ENCODE measurements at places on chromosomes 11 and 22. TPM values are rescaled to one million over a fixed set of nuclear protein-coding genes. Genes with fewer than 3 reads are reported as not detected.

GRCh38 chr11:127620671-127621070 is 620.1 kb upstream of the KIRREL3 start:
- no peak for DNase-seq

PDGFB gene
- total RNA-seq: 13.1 TPM

DNA sequence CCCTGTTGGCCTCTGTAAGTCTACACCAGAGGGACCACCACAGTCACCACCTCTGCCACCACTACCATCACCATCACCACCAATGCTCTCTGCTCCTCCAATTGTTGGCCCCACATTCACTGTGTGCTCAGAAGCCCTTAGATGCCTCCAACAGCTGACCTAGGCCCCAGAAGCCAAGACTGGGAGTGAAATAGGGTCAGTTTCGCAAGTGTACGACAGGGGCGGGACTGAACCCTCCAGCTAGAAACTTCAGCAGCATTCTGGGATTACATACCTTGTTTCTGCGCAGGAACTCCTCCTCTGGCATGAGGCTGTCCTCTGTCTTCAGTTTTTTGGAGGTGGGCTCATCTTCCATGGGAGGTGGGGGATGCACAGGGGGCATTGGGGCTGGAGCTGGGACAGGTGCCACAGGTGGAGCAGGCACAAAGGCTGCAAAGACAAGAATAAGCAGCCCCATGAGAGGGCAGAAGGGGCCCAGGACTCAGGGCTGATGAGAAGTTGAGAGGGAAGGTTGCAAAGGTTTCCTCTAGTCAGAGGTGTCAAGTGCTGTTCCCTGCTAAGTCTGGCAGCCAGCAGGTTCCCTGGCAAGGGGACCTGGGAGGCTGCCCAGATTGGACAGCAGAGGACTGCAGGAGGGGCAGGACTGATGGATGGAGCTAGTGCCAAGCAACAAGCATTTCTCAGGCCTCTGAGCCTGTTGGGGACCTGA is 10.2 kb upstream of the TBC1D10A start:
- DNase-seq: no peak

GRCh38 chr11:90229791-90230190 is 6.9 kb upstream of the CHORDC1 start:
- DNase-seq: no peak

PLAAT4 gene
- total RNA-seq: 0.52 TPM

DNA sequence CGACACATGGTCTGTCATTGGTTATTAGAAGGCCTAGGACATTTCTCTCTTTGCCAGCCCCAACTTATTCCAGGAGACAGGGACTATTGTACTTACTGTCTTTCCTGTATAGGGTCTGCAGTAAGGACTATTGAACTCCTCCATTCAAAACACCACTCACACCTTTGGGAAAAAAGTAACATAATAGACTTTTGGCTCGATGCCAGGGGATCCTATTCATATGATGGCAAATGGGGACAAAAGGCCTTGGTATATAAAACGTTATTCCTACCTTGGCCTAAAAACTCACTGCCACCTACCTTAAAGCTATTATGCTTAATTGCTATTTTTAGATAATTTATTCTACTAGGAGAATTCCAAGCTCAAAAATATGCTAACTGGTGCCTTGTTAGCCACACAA is 6.3 kb upstream of the NDUFC2 start:
- no peak for DNase-seq

GRCh38 chr11:133823211-133823610 is 22.1 kb downstream of the SPATA19 start:
- no peak for DNase-seq

DNA sequence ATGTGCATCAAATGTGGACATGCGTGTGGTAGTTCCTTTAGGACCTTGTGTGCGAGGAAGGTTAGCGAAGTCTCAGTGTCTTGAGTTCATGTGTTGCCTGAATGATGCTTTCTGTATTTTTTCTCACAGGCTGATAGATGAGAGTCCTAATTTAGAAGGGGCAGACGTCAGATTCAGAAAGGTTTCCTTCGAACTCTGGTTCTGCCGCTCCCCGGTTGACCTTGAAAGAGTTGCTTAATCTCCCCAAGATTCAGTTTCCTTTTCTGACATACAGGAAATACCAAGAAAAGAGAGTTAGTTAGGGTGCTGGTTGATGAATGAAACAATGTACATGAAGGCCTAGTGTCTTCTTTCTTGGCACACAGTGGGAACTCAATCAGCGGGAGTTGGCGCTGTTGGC is 35.9 kb upstream of the TTC12 start:
- DNase-seq: no peak

SAA2 gene
- total RNA-seq: 5.2 TPM

UBQLNL gene
- total RNA-seq: not detected

DNA sequence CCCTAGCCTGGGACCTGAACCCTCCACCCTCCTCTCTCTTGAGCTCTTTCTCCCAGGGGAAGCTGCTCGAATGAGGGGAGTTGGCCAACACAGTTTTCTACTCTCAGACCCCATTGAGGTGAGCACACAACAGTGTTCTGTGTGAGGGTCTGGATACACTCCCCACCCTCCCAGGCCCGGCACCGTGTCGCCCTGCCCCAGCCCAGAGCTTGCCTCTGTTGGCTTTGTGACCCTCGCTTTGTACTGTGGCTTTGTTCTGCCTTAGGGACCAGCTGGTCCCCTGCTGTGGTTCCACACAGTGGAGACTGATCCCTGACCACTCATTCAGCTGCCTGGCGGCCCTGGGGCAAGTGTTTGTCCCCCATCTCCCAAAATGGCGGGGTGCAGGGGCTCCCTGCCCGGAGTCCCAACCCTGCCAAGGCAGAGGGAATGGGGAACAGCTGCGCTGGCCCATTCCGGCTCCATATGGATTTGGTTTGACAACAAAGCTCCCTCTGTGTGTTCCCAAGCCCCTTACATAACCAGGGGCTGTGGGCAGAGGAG is 8.3 kb downstream of the ST3GAL4 start:
- no peak for DNase-seq

GRCh38 chr11:44944181-44944852 is 6.4 kb downstream of the TP53I11 start:
- no peak for DNase-seq

GRCh38 chr11:79208126-79208525 is 232.7 kb downstream of the TENM4 start:
- DNase-seq: no peak

DNA sequence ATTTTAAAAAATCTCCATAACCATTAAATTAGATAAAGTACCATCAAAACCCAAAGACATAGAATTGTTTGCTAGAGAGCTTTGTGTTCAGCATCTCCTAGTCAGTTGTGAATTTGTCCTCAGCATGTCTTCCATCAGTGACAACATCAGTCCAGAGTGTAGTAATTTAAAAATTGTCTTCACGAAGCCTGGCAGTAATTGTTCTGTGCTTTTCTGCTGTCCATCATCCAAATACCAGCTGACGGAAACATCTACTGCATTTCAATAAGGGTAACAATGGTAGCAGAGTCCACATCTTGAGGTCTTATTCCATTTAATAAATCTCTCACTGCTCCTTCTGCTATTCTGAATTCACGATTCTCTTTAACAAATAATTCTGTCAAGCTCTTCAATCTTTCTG is 121.5 kb downstream of the ATXN10 start:
- DNase-seq: no peak

- no peak for DNase-seq
Observed at GRCh38 chr11:128714881-128715280, 21.0 kb downstream of the FLI1 start.

GRCh38 chr11:47980088-47980906 is at the start of gene PTPRJ:
Gene PTPRJ, plus strand, starts transcription at chr11:47980559. Its CDS starts 354 bp downstream, at chr11:47980913.
- DNase-seq: no peak

CYTH4 gene
- 3.8 TPM for total RNA-seq

DNA sequence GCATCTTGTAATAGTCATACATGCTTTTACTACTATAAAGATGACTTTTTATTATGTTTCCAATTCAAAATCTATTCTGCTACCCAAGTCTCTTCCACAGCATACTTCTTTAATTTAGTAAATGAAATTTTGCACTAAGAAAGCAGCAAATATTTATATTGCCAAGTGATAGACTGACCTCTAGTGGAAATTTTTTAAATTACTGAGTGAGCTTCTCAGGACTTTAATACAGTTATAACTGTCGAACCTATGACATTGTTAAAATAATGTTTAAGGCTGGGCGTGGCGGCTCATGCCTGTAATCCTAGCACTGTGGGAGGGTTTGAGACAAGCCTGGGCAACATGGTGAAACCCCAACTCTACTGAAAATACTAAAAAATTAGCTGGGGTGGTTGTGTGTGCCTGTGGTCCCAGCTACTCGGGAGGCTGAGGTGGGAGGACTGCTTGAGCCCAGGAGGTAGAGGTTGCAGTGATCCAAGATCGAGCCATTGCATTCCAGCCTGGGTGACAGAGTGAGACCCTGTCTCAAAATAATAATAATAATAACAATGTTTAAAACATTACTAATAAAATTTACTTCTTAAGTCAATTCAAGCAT is 27.3 kb downstream of the STK33 start:
- peak; percentile 23 for DNase-seq

SELENOM gene
- total RNA-seq: 65.6 TPM

C11orf86 gene
- 0.25 TPM for total RNA-seq

- no peak for DNase-seq
Observed at GRCh38 chr11:68684385-68685356, at the start of gene GAL. Gene GAL, plus strand, starts transcription at chr11:68684544. Its CDS starts 380 bp downstream, at chr11:68684924.

- DNase-seq: no peak
Observed at GRCh38 chr11:125388611-125389010, 107.5 kb downstream of the FEZ1 start.

OR51E2 gene
- total RNA-seq: not detected

ZDHHC8 gene
- 89.3 TPM for total RNA-seq

HTR3B gene
- not detected for total RNA-seq

C2CD2L gene
- total RNA-seq: 12.4 TPM

GRCh38 chr11:60305906-60306619 is 21.0 kb upstream of the MS4A6E start:
- DNase-seq: peak; percentile 10

PARVB gene
- 21.4 TPM for total RNA-seq

DNA sequence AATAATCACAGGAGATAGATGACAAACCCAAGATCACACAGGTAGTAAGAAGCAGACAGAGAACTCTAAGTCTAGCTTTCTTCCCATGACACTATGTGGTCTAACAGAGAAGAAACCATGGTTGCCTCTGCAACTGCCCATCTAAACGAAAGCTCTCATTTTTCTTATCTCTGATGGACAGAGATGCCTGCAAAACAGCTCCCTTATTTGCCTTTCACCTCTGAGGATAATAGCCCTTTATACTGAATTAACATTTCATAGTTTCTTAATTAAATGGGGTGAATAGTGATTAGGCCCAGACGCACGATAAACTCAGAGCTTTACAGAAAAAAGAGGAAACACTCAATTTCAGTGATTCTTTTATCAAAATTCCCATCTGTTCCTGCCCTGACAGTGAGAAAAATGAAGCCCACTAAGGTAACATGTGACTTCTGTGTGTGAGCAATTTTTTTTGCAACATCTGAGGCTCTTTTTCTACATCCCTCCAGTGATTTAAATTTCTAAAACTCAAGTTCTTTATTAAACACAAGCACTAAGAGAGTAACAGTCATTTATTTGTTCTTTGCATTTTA is 24.6 kb downstream of the OR2AG2 start:
- no peak for DNase-seq

DNA sequence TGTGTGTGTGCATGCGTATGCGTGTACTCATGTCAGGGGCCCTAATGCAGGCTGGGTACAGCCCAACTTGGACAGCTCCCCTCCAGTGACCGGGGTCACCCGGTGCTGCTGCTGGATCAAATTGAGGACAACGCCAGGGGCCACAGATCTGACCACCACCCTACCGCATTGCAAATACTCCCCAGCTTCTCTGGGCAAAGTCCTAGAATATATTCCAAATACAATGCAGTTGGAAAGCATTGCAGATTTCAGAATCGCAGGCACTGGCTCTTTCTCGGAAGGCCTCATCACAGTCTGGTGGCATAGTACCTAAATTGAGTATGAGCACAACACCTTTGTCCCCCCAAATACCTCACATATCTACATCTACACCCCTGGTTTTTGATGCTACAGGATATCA is 43.2 kb downstream of the MYO7A start:
- no peak for DNase-seq

ACR gene
- total RNA-seq: 1.5 TPM

DNA sequence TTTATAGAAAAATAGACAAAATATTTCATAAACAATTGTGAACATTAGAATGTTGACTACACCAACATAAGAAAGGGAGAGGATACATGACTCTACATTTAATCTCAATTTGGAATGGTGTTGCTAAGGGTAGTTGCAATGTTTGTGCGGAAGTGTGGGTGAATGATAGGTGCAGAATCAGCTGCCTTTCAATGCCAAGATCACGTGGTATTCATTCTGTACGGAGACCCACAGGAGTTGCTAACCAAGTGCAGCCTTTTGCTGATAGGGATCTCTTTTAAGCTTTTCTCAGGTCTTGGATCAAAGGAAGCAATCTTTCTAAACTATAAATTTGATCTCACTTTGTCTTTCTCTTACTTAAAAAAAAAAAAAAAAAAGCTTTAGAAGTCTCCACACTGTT is 29.8 kb upstream of the CTSC start:
- no peak for DNase-seq

DNA sequence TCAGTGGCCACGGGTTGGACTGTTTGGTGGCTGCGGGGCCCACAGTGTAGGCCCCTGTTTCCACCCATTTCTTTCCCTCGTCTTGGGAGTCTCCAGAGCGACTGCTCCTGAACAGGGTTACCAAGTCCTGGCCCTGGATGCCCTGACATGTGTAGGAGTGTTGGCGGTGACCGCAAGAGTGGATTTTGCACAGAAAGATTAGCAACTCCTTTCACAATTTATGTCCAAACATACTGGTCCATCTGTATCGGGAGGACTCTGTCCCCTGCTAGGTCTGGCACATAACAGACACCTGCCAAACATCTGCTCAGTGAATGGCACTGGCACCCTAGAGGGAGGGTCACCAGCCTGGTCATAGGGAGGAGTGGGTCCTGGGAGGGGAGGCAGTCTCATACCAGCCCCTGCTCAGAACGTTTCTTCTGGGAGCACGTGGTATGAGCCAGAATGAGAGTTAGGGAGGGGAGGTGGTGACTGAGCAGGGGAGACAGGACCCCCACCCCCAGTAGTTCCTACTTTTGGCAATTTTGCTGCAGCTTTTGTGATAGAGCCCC is 3.4 kb upstream of the APOA1 start:
- DNase-seq: no peak

DNA sequence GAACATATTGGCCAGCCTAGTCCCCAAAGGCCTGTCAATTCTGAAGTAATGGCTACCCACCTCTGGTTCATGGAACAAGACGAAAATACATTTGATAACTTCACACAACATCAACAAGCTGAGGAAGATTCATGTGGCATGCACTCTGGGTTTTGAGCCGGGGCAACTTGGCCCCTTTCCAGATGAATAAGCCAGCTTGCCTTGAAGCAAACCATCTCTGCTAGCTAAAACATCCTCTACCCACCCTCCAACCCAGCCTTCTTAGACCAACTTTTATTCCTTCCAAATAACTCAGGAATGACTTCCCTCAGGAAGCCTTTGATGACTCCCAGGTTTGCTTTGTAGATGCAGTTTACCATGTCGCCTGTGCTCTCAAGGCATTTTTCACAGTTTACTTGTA is 94.4 kb downstream of the SLC1A2 start:
- no peak for DNase-seq
